ENCODE measurements at places on chromosomes 7 and 10. TPM values are rescaled to one million over a fixed set of nuclear protein-coding genes. Genes with fewer than 3 reads are reported as not detected.

Gene RARRES2
- not detected for total RNA-seq

Gene SEMA3A
- total RNA-seq: 0.34 TPM

Gene CBX3
- total RNA-seq: 284 TPM

Gene RAMP3
- not detected for total RNA-seq

Gene TAS2R41
- total RNA-seq: not detected

Gene ITGB8
- not detected for total RNA-seq

Gene GIMAP2
- 24.7 TPM for total RNA-seq

Gene SLC39A12
- not detected for total RNA-seq

Gene TSPAN14
- total RNA-seq: 75.4 TPM

Gene DDC
- not detected for total RNA-seq

Gene RBAK
- total RNA-seq: 13.0 TPM

Gene SPDYE9
- not detected for total RNA-seq

Gene ENTPD7
- total RNA-seq: 11.0 TPM

Gene HERC4
- 53.1 TPM for total RNA-seq

Gene NOD1
- 13.1 TPM for total RNA-seq

Gene NKX1-2
- not detected for total RNA-seq

Gene NEBL
- total RNA-seq: 0.22 TPM

Gene MET
- total RNA-seq: 3.2 TPM

Gene AKR1D1
- not detected for total RNA-seq
